ENCODE measurements at places on chromosomes 2 and 18.
A peak's percentile ranks its signal among the peaks of the same experiment; 100 is the strongest.

DNA sequence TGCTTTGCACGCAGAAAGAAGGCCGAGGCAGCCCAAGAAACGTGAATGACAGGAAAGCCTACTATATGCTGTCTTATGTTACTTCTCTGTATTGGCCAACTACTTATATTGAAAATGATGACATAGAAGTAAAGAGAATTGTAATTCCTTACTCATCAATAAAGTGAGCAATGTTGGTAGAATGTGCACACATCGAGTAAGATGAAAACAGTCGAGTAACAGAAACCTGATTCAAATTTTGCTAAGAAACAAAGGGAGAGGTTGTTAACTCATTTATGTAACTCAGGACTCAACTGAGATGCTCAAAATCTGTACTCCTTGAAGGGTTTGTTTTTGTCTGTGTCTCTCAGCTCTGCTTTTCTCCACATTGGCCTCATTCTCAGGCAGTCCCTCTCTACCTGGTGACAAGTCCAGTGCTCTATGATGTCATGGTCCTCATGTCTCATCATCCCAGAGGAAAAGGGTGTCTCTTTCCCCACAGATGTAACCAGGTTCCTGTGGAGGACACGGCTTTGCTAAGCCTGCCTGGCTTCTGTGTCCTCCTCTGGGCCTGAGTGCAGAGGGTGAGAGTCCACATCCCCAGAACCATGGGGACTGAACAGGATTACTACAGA lies 30.3 kb upstream of the CCDC93 start:
- DNase-seq, result no peak

DNA sequence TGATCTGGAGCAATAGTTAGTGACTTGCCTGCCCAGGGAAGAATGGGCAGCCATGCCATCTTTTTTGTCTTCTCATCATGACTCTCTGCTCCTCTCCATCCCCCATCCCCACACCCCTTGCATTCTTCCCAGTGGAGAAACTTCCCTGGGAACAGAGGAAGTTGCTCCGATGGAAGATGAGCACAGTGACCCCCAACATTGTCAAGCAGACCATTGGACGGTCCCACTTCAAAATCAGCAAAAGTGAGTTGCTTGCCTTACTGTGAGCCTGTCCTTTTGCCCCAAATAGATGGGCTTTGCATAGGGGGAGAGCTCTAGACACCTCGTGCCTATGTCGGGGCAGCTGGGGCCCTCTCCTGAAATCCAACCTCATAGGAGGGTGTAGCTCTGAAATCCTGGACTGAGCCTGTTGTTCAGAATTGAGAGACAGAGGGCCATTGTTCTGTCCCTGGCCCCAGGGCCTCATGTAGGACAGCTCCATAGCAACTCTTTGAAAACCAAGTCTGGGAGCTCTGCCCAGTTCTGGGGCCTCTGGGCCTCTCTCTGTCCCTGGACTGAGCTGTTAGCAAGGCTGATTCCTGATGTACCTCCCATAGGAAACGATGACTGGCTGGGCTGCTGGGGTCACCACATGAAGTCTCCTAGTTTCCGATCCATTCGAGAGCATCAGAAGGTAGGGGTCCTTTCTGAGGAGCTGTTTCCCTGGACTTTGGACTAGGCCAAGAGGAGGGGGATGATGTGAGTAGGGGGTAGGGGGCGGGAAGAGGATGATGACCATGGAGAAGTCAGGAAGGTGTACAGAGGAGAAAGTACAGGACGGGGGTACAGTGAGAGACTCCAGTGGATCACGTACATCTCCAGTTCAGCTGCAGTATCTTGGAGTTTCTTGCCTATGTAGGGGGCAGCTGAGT lies 35.2 kb downstream of the TTLL4 start:
- no peak for DNase-seq

- DNase-seq, result no peak
Measured at GRCh38 chr18:80133124-80133523, 24.1 kb downstream of the ADNP2 start.

GRCh38 chr18:52824126-52824525 lies 484.1 kb downstream of the DCC start:
- DNase-seq, result no peak

DNA sequence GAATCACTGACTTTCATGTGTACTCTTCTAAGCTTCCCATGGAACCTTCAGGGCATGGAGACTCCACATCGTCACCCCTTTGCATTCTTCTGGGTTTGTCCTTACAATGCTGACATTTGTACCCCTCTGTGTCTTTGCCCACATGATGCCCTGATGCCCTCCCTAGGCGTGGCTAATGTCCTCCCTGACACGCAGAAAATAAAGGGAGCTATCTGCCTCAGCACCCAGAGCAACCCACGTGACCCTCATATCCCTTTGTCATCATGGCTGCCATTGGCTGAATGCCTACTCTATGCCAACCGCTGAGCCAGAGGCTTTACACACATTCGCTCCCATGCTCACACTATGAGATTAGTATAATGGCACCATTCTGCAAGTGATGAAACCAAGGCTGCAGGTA lies 86.4 kb upstream of the KLHL29 start:
- DNase-seq, result no peak

- DNase-seq, result no peak
Measured at GRCh38 chr2:160326786-160327185, 126.7 kb upstream of the ITGB6 start.

GRCh38 chr18:55001394-55002024 lies 42.2 kb upstream of the CCDC68 start:
- DNase-seq, result peak; percentile 36

DNA sequence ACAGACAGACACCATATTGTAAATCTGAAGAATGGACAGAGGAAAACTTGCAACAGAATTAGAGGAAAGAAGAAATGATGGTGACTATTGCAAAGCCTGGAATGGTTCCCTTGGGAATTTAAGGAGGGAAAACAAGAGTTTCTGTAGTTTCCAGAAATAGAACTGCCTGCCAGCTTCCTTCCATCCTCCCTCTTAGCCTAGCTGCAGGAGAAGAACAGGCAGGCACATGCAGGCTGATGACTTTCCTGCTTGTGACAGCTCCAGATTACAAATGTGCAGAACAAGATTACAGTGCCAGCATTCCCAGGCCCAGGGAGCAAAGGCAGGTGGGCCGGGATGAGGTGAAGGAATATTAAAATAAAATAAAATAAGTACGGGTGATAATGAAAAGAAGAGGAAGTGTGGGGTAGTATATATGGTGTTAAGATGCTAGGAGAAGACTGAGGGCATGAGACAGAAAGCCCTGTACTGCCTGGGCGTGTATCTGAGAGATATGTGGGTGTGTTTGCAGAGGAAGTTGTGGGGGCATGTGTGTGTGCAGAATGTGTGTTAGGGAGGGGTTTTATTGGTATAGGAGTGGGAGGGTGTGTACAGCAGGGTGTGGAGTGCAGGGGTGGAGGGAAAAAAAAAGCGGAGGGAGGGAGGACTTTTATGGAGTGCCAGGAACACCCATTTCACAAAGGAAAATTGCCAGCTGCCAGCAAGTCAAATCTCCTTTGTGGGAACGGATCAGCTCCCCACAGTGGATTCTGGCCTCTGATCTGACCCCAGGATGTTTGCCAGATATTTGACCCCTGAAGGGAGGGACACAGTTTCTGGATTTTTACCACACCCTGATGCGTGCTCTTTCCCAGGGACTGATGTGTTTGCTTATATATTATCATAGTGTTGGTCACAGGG lies 43.9 kb upstream of the NEMP2 start:
- DNase-seq, result no peak

DNA sequence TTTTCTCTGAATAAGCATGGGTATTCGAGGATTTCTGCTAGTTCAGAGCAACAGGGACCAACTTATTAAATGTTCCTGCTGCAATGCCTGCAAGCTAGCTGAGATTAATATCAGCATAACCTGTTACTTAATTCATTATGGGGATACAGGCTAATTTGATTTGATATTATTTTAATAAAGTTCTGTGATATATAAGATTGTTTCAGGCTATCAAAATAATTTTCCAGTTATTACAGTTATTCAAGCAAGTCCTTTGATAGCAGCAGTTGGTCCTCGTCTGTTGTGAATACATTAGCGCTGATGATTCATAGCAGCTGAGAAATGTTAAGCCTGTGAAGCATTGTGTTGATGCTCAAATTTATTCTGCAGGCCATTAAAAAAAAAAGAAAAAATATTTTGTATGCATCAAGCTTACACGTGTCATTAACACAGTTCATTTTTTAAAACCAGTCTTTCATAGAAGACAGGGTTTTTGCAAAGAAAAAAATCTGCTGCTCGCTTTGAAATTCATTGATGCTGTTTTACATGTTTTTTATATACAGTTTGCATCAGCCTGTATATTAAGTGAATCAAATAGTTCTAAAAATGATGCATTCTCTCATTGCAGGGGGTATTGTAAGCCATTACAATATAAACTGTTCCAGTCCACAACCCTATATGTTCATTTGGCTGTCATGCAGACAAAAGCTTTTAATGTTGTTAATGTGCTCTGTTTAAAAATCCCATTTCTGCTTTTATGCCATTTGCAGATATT lies 482.5 kb downstream of the BCL11A start:
- DNase-seq, result no peak

DNA sequence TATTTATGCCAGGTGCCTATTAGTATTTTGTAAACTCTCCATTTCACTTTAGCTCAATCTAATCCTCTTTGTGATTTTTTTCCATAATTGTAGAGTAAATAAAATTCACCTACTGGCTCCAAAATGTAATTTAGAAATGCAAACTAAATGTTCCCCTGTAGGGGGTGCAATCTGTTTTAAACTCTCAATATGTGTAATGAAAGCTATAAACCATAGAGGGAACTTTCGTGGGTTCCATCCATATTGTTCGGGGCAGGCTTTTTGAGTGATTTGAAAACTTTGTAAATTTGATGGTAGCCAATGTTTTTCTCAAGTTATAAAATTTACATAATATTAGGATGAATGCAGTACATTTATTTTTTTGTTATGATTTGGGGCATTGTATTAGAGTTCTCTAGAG lies 49.4 kb downstream of the TSPYL6 start:
- DNase-seq, result no peak

- DNase-seq, result no peak
Measured at GRCh38 chr2:199999166-199999565, 43.8 kb downstream of the MAIP1 start.

DNA sequence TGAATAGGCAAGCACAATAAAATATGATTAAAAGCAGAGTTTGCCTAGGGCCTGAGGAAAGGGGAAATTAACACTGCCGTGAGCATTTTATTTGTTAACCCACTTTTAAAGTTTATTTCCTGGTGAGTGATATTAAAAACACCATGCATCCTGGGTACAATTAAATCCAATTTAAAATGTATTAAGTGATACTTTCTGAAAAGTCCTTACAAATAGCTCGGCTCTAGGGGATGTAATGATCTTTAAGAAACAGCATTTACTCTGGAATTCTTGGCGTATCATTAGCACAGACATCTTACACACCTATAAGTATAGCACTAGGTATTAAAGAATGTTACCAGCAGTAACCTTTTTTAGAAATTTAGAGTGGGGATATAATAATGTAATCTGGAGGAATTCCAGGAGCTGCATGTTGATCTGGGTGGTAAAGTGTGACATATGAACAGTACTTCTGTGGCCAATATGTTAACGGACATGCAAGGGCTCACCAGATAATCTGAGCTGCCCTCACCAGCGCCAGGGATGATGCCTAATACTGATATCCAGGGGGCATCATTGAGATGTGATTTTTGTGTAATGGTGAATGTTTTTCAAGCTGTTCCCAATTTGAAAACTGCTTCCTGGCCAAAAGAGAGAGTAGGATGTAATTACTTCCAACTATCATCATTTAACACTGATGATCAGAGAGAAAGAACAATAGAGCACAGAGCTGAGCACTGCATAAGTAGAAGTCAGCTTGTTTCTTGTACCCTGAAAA lies 235.9 kb downstream of the DSEL start:
- DNase-seq, result no peak

GRCh38 chr2:201072201-201072530 lies 365 bp downstream of the NDUFB3 start:
- DNase-seq, result no peak

GRCh38 chr2:119315241-119315925 lies 51.3 kb downstream of the C2orf76 start:
- DNase-seq, result no peak
